ENCODE measurements at places on chromosomes 2 and 18.

DNA sequence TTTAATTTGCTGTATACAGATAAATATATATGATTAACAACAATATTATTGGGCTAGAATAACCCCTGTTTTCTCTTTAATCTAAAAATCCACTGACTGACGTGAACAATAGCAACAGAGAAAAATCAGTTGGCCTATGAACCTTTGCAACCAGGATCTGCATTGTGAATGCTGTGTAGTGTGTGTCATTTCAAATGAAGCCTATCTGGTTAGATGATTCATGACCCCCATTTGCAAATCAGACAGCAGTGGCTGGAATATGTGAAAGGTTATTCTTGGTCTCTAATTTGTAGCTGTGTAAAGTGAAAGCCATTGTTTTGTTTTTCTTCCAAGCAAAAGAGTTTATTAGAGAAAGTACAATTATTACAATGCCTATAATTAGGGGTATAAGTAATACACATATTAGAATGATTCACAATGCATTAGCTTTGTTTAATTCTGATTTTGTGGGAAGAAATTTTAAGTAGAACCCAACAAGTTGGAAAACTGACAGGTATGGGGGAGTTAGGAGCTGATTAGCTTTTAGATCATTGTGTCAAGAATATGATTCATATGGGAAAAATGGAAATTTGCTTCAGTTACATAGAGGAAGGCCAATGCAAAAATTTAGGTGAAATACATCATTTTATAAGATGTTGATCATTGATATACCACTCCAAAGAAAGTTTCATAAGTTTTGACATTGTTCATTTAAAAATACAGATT is 1362.2 kb upstream of the TMEFF2 start:
- DNase-seq: no peak

GRCh38 chr2:138175066-138175465 is 210.8 kb downstream of the HNMT start:
- DNase-seq: no peak

DNA sequence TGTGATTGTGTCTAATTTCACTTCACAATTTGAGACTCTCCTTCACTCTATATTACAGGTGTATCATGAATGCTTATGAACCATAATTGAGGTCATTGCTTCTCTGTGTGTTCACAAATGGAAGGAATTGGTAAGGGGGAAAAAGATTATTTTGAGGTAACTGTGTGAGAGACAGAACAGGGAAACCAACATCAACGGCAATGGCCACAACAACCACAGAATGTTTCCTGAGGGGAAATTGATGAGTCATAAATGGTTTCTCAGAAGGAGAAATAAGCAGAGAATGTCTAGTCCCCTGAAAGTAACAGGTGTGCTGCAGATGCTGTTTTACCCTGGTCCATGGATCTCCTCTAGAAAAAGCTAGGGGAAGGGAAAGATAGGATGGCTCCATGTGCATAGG is 361.2 kb upstream of the GALNT5 start:
- no peak for DNase-seq

- no peak for DNase-seq
These were observed 6.4 kb upstream of the SP9 start for GRCh38 chr2:174328114-174328960.

- no peak for DNase-seq
These were observed 10.7 kb downstream of the USP34 start for GRCh38 chr2:61460163-61460562.
